Caco-2 (cell line): ENCODE measurements at places on chromosomes 7 and 10. TPM values are rescaled to one million over a fixed set of nuclear protein-coding genes. Genes with fewer than 3 reads are reported as not detected.

DNA sequence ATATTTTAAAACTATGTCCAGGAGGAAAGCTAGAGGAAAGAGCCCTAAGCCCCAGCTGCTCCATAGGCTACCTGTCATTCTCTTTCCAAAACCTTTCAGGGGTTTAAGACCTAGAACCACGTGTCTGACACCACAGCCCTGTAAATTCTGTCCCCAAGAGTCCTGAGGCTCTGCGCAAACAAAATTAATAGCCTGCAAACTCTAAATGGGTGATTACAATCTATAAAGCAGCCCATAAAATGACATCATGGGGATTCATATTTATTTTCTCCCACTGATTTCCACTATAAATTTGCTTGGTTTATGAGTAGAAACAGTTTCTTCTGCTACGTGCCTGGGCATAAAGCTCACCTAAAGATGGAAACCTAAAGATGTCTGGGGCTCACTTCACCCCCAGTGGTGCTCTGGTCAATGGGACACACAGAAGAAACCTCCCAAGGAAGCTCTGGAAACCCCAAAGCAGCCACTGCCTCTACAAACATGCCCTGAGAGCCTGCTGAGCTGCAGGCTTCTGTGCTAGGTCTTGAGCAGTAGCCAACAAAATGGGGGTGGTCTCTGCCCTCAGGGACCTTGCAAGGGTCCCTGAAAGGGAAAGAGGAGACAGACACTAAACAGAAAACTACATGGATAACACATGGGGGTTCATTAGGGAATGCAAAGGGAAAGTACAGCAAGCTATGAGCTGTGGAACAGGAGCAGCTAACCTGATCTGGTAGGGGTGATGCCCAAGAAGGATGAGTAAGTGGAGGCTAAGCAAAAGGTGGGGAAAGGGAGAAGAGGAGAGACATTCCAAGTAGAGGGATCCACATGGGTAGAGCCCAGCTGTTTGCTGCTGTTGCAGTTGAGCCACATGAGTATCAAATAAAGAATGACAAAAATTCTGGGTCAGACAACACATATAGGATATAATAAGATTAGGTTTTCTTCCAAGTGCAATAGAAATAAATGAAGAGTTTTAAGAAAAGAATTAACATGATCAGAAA is 331.7 kb downstream of the KCNMA1 start:
- no peaks in the 10 kb centered on the region for H3K36me3 ChIP-seq
- no peaks in the 10 kb centered on the region for H3K4me1 ChIP-seq
- H3K4me3 ChIP-seq: no peak overlapping the region
- no peak overlapping the region for H3K27ac ChIP-seq
- no peaks in the 10 kb centered on the region for H3K27me3 ChIP-seq
- no peak for DNase-seq

DNA sequence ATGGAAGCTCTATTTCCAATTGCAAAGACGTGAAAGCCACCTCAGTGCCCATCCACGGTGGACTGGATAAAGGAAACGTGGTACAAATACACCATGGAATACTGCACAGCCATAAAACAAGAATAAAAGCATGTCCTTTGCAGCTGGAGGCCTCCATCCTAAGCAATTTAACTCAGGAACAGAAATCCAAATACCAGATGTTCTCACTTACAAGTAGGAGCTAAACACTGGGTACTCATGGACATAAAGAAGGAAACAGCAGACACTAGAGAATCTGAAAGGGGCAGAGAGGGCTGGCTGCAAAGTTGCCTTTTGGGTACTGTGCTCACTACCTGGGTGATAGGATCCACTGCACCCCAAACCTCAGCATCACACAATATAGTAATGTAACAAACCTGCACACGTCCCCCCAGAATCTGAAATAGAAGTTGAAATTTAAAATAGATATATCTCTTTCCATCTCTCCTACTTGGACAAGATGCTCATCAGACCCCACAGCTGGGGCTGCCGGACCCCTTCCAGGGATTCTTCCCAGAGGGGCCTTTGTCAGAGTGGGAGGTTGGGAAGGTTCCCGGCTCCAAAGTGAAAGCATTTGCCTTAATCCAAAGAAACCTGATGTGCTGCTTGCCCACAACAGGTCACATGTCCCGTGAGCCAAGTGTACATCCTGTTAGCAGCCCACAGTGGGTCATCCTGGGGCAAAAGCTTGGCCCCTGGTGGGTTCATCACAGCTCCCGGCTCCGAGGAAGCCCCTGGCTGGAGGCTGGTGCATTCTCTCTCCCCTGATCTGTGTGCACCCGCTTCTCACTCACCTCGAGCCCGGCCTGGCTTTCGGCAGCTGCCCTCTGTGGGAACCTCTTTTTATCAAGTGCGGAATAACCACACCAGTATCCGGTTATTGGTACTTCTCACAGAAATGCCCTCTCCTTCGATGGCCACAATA is 172.3 kb upstream of the PPP2R2D start:
- no peak for DNase-seq
- peak overlapping the region; percentile 78 for H3K27ac ChIP-seq
- no peak overlapping the region for H3K4me3 ChIP-seq
- H3K4me1 ChIP-seq: peaks cover 17% of the 10 kb centered on the region
- no peaks in the 10 kb centered on the region for H3K36me3 ChIP-seq

GRCh38 chr10:130047336-130047735 is 63.3 kb downstream of the C10orf143 start:
- H3K4me3 ChIP-seq: no peak overlapping the region
- no peaks in the 10 kb centered on the region; the same call in 1 of the 2 replicates for H3K27me3 ChIP-seq
- no peaks in the 10 kb centered on the region for H3K4me1 ChIP-seq
- no peak overlapping the region for H3K27ac ChIP-seq
- DNase-seq: no peak
- no peaks in the 10 kb centered on the region for H3K36me3 ChIP-seq

- DNase-seq: no peak
- no peak overlapping the region for H3K27ac ChIP-seq
- H3K4me1 ChIP-seq: peaks cover 13% of the 10 kb centered on the region
- no peaks in the 10 kb centered on the region for H3K27me3 ChIP-seq
Measured at GRCh38 chr10:49171326-49172060, 16.7 kb downstream of the TMEM273 start.

DNA sequence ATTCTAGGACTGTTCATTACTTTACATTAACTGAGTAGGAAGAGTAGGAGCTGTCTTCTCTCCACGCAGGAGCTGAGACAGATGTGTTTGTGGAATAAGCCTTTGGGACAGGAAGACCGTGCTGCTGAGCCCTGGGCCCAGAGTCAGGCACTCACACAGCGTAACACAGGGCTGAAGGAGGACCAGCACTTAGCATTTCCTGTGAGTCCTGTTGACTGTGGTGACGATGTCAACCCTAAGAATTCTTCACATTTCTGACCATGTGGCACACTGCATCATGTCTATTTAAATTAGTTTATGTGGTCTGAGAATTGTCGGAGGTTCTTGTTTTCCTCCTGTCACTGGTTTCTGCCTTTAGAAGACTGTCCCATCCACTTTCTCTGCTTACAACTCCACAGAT is 117.2 kb downstream of the PIP4K2A start:
- DNase-seq: no peak
- no peaks in the 10 kb centered on the region for H3K4me1 ChIP-seq
- no peaks in the 10 kb centered on the region for H3K27me3 ChIP-seq
- H3K36me3 ChIP-seq: no peaks in the 10 kb centered on the region
- no peak overlapping the region for H3K27ac ChIP-seq

GRCh38 chr7:110442381-110442837 is 648.5 kb upstream of the LRRN3 start:
- peak; percentile 62 for DNase-seq
- no peaks in the 10 kb centered on the region for H3K4me1 ChIP-seq
- no peaks in the 10 kb centered on the region for H3K27me3 ChIP-seq
- H3K4me3 ChIP-seq: no peak overlapping the region
- no peaks in the 10 kb centered on the region for H3K36me3 ChIP-seq
- H3K27ac ChIP-seq: no peak overlapping the region

GRCh38 chr10:49610458-49611165 is 502 bp downstream of the SLC18A3 start:
- peaks cover 4% of the 10 kb centered on the region; the same call in 1 of the 2 replicates for H3K4me1 ChIP-seq
- no peaks in the 10 kb centered on the region for H3K36me3 ChIP-seq

Gene AQP1
- total RNA-seq: 0.19 and 0.52 TPM in 2 replicates

Gene NSMCE4A
- 106 and 111 TPM in 2 replicates for total RNA-seq
